ENCODE measurements at places on chromosomes 16 and 17.

DNA sequence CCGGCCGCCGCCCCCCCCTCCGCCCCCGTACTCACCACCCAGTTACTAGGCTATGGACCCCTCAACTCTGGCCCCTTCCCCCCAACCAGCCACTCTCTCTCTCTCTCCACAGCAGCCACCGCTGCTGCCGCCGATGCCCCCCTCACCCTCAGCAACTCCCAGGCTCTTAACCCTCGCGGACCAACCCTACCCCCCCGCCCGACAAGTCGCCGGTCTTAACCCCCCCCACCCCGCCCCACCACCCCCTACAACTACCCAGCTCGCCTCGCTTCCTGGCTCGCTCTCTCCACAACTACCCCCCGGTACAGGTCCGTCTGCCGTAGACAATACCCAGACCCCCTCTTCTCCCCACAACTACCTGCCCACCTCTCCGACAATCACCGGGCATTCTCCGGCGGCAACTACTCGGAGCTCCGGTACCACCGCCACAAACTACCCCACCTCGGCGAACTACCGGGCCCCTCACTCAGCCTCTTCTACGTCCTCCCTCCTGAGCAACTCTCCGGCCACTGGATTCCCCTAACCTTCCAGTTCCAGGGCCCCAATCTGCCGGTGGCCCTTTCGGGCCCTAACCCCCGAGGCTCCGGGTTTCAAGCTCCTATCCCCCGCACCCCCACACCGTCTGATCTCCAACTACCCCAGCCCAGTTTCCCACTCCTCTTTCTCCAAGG, 702 bp downstream of the PHF23 start:
- no peak for DNase-seq

DNA sequence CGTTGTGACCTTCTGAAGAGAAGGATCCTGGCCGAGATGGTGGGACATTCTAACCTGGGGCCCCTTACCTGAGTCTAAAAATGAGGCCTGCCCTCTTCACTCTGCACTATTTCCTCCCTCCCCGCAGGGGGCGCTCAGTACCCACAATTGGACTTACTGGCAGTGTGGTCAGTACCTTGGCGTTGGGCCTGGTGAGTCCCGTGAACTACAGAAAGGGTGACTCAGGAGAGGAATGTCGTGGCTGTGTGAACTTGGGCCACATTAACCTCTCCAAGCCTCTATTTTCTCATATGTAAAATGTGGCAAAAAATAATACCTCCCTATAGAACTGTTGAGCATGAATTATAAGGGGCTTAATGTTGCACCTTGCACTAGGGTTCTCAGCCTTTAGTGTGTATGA, 3.9 kb downstream of the RSAD1 start:
- peak; percentile 98 for DNase-seq

- DNase-seq = no peak
Measured at GRCh38 chr17:29968271-29968670, 26.8 kb downstream of the EFCAB5 start.

- no peak for DNase-seq
Measured at GRCh38 chr17:66426397-66427033, 124.1 kb downstream of the PRKCA start.

DNA sequence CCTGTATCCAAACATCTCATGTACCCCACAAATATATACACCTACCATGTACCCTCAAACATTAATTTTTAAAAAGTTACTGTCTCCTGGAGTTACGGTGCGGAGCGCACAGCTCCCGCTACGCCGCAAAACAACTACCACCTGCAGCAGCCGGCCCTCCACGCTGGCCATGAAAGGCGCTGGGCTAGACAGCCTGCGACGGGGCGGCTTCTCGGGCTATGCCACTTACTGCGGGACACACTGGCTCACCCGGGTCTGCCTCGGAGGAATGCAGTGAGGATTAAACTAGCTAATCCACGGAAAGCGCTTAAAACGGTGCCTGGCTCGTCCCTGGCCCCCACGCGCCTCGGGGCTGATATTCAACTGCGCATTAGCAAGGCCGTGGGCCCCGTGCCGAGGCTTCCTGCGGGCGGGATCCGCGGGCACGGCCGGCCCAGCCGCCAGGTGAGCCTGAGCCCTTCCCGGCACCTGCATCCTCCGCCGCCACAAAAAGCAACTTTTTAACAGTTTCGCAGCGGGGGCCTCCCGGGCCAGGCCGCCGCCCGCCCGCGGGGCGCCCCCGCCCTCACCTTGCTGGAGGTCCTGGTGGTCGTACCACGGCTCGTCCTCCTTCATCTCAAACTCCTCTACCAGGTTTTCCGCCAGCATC, 633 bp downstream of the CDR2 start:
- DNase-seq = peak; percentile 11

- DNase-seq = no peak
Measured at GRCh38 chr17:17560975-17561374, 30.5 kb downstream of the PEMT start.

DNA sequence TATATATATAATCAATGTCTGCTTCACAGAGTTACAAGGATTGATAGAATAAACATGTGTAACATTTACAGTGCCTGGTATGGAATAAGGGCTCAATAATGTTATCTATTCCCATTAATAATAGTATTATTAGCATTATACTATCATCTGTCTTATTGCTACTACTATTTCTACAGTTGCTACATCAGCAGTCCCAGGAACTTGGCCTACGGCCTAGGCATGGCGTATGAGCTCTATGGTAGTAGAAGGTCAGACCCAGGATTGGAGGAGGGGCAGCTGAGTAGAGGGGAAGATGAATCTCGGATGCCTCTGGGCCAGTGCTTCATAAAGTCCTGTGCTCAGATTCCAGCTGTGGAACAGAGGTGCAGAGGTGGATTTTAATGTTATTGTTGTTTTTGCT, 146.3 kb upstream of the TBX2 start:
- peak; percentile 50 for DNase-seq

DNA sequence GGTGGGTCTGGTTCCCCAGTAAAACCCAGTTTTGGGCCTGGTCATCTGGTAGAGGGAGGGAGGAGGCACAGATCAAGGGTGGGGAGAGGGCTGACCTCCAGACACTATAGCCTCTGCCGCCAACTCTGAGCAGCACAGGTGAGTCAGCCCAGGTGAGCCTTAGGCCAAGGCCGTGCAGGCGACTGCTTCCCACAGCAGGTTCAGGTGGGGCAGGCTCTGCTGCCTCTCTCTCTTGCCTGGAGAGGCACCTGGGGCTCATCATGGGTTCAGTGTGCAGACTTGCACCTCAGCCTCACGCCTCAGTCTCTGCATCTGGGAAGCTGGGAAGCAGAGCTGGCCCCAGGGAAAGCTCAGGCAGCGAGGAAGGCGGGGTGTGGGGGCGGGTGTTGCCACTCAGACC, 37.8 kb upstream of the IL34 start:
- DNase-seq = no peak

DNA sequence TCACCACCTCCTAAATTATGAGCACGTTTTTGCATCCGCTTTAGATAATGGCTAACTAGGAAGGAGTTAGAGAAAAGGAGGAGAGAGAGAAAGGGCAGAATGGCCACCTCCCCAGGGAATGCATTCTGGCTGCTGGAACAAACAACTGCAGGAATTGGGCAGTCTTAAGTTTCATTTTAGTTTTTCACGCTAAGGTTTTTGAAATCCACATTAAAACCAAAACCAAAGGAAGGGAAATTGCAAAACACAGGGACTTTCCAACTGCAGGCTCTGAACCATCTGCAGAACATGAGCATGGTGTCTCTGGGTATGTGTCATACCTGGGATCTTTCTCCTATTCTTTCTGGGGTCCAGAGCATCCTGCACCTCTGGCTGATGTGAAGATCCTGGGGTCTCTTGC, 12.1 kb upstream of the CCL8 start:
- DNase-seq = peak; percentile 22

DNA sequence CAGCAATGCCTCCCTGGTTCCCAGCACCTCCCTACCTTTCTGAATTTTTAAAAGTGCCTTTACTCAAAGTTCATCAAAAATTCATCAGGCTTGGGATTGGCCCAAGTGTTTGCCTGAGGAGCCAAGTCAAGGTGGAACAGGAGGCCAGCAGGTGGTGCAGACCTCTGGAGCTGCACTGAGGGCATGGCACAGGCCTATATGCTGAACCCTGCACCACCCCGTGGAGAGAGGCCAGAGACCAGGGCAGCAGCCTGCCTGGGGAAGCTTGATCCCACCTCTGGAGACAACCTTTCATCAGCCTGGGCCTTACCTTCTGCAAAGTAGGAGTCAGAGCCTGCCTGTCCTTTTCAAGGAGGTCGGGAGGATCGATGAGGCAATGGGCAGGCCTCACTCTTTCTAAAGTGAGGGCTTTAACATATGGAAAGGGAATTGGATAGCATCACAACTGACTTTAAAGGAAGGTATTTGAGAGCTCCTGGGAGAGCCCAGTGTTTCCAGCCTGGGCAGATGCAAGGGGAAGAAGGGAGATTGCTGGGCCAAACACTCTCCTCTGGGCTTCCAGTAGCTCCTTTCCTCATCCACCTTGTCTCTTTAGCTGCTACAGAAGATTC, 31.8 kb upstream of the TMEM132E start:
- no peak for DNase-seq

GRCh38 chr17:304461-304860, 48.1 kb downstream of the RPH3AL start:
- peak; percentile 34 for DNase-seq

GRCh38 chr17:50027172-50027880, 28.6 kb upstream of the ITGA3 start:
- no peak for DNase-seq

DNA sequence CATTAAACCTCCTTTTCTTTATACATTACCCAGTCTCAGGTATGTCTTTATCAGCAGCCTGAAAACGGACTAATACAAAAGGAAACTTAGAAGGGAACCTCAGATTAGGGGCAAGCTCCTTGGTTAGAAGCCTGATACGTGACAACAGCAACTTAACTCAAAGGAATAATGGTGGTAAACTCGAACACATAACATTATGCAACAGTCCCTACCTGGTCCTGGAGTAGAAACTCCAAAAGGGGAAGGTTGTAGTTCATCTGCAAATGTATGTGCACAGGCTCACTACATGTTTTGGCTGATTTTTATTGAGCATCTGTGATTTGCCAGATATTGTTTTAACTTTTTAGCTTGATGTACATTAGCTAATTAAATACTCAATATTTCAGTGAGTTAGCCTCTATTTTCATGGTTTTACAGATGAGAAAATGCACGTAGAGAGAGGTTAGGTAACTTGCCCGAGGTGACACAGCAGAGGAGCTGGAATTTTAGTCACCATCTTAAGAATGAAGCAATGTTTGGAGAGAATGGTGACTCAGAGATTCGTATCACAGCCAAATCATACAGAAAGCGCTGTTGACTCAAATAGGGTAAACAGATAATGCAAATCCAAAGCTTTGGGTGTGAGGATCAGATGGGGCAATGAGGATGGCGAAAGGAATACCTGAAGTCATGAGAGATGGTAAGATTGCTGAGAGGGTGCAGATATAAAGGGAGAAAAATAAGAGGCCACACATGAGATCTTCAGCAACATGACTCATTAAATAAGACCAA, 194.9 kb upstream of the RBFOX1 start:
- DNase-seq = no peak

GRCh38 chr16:63385714-63386432, 1349.6 kb upstream of the CDH8 start:
- no peak for DNase-seq

- no peak for DNase-seq
Measured at GRCh38 chr17:82201498-82201910, 11.1 kb downstream of the CCDC57 start.

- DNase-seq = no peak
Measured at GRCh38 chr16:56711862-56712261, 18.1 kb upstream of the NUP93 start.
